ENCODE measurements at places on chromosomes 12 and 14.

DNA sequence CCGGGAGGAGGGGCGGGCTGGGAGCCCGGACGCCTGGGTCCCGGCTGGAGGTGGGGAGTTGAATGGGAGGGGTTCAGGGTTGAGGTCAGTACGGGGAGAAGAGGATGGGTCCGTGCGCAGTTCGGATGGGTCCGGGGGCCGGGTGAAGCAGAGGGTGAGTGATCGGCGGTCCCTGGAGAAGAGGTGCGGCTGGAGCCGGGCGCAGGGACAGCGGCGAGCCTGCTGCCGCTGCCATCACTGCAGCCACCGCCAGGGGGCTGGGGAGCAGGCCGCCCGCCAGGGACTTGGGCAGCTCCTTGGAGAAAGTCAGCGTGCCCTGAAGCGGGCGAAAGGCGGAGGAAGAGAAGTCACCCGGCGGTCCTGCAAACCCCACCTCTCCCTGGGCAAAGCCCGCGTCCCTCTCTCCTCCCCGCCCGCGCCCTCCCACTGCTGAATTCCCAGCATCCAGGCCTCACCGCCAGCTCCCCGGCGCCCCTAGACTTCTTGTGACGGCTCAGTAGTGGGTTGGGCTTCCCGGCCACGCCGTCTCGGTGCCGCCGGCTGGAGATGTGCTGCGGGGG is 6.0 kb upstream of the GPR84 start:
- no peak for DNase-seq

- DNase-seq: no peak
Observed at GRCh38 chr12:109444259-109444658, 32.8 kb downstream of the KCTD10 start.

GRCh38 chr14:50247245-50247644 is 15.9 kb upstream of the SOS2 start:
- no peak for DNase-seq

DNA sequence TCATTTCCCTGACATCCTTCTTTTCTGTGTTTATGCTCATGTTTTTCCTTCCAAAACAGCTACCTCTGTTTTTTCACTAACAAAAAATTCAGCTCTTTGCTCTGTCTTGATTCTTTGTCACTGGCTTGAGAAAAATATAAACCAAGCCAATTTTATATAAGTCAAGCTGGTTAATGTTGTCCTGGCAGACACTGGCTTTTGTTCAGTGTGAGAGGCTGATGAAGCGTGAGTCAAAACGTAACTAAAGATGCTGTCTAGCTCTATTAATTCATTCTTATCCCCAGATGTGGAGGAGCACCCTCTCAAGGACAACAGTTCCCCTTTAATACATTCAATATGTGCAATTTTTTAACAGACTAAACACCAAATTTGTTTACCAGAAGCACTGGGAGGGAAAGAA is 15.8 kb downstream of the TSPAN8 start:
- DNase-seq: no peak

- no peak for DNase-seq
Observed at GRCh38 chr12:8033153-8034044, 883 bp downstream of the FOXJ2 start.

- DNase-seq: no peak
Observed at GRCh38 chr14:38122241-38122640, 85.5 kb upstream of the SSTR1 start.

GRCh38 chr14:53260286-53260685 is 107.2 kb upstream of the DDHD1 start:
- no peak for DNase-seq

GRCh38 chr12:52521175-52521567 is 977 bp upstream of the KRT5 start:
- no peak for DNase-seq

GRCh38 chr14:80764921-80765507 is 176.5 kb downstream of the CEP128 start:
- no peak for DNase-seq

DNA sequence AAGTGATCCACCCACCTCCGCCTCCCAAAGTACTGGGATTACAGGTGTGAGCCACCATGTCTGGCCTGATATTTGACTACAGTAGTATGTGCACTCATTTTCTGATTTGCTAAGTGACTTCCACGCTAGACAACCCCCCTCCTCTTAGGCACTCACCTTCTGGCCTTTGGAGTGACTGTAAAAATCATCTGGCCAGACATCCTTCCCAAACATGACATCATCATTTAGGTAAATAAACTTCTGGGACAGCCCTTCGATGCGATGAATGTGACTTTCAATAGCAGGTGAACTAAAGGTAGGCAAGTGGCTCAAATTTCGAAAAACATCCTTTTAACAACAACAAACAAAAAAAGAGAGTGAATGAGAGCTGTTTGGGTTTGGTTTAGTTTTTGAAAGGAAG is 30.6 kb upstream of the SYCP3 start:
- DNase-seq: no peak

DNA sequence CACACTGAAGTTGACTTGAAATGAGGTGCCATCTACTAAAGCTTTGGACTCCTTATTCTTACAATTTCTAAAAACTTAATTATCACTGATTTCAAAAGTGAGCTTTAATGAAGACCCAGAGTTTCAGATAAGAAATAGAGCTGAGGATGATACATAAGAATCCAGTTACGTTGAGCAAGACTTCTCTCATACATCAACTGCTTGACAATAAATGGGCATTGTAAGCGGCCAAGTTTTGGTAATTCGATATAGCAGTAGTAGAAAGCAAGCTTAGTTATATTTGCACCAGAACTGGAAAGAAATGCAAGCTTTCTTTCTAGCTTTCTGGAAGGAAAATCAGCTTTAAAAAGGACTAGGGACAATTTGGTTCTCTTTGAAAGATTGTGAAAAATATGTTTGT is 1359.6 kb downstream of the FSCB start:
- DNase-seq: no peak

DNA sequence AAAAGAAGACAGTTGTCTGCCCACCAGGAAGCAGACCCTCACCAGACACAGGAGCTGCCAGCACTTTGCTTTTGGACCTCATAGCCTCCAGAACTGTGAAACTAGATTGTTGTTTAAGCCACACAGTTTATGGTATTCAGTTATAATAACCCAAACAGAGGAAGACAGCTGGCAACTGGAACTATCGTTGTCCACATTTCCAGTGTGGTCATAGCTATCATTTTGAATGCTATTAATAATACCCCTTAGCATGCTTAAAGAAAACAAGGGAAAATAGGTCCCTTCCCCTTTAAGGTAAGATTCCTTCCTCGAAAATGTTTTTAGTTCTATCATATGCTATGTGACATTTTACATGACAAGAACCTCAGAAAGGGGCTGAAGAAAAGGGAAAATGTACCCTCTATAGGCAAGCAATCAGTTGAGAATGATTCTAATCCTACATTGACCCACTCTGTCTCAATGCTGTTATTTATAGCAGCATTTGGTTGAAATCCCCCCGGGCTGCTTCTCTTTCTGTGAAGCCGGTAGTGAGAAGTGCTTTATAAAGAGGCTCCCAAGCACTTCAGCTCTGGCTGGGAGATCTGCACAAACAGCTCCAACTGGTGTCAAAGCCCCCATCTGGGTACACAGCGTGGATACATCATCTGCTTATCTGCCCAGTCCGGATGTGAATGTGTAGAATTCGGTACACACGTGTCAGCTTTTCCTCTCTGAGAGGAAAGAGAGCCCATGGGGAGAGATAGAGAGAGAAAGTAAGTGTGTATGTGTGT is 221.2 kb upstream of the FLRT2 start:
- DNase-seq: no peak

DNA sequence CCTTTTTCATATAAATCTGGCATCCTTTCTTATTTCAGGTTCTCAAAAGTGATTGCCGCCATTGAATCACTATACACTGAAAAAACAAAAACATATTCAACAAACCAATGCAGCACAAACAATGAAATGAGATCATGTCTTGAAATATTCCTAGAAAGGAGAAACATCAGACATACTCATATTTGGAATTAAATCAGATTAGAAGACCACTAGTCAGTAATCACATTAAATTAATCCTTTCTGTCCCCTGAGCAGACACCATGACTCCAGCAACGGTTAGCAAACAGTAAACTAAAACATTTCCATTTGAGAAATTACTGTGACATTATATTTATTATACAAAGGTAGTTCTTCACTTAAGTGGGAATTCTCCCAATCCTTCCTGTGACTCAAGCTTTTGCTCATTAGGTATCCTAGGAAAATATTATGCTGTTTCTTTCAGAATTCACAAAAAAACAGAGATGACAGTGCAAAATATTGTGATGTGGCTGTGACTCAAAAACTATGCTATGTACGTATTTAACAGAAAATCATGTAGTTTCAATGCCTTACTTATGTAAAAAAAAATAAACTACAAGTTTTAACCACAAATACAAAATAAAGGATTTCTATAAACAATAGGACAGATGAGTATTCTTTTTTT is 29.7 kb downstream of the CPNE8 start:
- DNase-seq: no peak

DNA sequence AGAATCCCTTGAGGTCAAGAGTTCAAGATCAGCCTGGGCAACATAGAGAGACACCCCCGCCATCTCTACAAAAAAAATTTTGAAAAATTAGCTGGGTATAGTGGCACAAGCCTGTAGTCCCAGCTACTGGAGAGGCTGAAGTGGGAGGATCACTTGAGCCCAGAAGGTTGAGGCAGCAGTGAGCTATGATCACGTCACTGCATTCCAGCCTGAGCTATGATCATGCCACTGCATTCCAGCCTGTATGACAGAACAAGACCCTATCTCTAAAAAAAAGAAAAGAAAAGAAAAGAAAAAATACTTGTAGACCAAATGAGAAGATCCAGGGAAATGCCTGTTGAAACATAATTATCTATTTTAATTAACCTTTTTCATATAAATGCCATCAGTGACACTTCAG is 93.8 kb upstream of the MDM1 start:
- DNase-seq: no peak

DNA sequence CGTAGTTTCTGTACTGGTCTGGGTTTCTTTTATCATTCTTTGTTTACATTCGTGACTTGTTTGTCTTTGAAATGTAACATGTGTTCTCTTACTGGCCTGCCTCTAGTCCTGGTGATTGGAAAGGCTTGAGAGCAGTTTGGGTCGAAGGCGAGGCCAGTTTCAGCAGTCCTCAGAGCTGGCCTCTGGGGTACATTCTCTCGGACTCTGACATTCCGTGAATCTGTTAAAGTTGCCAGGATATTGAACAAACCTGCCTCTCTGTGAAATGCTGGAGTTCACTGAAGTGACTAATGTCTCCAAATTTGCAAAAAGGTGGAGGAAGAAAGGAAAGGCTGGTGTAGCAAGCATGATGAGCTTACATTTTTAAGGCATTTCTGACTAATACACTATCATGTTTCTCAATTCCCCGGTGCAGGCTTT is 1.5 kb downstream of the PLEKHA5 start:
- DNase-seq: no peak

DNA sequence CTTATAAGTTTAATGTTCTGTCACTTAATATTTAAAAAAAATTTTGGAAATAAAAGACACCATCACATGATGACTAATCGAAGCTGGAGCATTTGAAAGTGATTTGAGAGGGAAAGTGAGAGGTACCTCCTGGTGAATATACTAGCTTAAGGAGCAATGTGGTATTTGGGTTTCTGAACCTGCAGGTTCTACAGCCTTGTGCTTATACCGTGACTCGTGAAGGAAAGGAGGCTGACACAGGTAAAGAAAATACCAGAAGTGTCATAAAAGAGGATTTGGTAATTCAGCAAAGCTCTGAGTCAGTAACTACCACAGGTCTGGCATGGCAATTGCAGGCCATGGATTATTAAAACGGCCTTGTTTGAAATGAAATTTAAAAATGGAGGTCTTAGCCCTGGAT is 151.0 kb downstream of the SLC38A4 start:
- DNase-seq: no peak

GRCh38 chr14:93249128-93249831 is 42.2 kb downstream of the UBR7 start:
- DNase-seq: no peak

- DNase-seq: no peak
Observed at GRCh38 chr12:89968151-89968700, 259.6 kb upstream of the ATP2B1 start.
